Stimulated activated CD4-positive, alpha-beta T cell treated with anti-CD3 and anti-CD28 coated beads, Interleukin-1b, Interleukin-23, amount 100 ng/mL, for 4 hours (primary cell): ENCODE measurements at places on chromosomes 2 and 18.
A peak's percentile ranks its signal among the peaks of the same experiment; 100 is the strongest.

DNA sequence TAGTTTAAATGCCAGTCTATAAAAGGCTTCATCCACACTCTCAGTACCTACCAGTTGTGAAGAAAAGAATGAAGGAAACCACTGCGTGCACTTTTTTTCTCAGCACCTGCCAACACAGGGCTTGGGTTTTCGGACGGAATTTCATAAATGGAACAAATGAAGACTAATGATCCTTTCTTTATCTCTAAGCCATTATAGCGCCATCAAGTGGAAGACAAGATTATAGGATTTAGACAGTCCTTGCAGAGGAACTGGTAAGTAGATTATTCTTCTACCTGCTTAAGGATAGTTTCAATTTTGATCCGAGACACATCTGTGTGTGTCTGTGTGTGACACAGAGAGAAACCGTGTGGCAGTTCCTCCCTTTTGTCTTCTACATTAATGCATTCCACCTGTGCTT lies 245.6 kb downstream of the NRXN1 start:
- DNase-seq = no peak

- no peak for DNase-seq
These were observed 39.4 kb upstream of the ZNF804A start for GRCh38 chr2:184558713-184559464.

GRCh38 chr2:196390243-196391148 lies 219.1 kb upstream of the STK17B start:
- DNase-seq = no peak

DNA sequence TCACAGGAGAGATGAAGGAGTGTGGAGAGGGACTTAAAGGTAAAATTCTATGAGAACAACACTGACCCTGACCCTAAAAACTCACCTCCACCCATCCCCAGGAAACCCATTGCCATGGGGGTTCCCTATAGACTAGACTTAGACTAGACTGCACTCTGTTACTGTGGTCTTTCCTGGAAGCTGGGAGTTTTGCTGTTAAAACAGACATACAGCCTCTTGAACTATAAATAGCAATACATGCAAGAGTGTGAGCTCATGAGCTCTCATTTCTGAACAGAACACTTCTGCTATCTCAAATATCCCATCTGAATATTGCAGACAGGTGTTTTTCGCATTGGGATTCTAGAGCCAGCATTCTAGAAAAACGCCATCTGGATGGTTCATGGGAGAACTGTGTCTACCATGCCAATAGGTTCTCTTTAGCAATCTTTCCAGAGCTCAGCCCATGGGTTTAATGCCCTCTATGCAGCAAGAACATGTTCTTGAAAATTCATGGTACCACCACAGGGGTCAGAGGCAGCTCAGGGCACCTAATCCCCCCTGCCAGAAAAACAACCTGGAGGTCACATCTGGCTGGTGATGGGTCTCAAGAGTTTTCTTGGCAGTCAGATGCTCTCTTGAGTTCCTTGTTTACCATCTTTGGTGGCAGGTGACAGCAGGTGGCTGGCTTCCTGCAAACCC lies 51.9 kb downstream of the SLC14A2 start:
- no peak for DNase-seq

- peak; percentile 14 for DNase-seq
These were observed 65.8 kb upstream of the CABLES1 start for GRCh38 chr18:23069481-23069880.

- DNase-seq = no peak
These were observed 335.2 kb downstream of the KCNJ3 start for GRCh38 chr2:155033652-155034051.

DNA sequence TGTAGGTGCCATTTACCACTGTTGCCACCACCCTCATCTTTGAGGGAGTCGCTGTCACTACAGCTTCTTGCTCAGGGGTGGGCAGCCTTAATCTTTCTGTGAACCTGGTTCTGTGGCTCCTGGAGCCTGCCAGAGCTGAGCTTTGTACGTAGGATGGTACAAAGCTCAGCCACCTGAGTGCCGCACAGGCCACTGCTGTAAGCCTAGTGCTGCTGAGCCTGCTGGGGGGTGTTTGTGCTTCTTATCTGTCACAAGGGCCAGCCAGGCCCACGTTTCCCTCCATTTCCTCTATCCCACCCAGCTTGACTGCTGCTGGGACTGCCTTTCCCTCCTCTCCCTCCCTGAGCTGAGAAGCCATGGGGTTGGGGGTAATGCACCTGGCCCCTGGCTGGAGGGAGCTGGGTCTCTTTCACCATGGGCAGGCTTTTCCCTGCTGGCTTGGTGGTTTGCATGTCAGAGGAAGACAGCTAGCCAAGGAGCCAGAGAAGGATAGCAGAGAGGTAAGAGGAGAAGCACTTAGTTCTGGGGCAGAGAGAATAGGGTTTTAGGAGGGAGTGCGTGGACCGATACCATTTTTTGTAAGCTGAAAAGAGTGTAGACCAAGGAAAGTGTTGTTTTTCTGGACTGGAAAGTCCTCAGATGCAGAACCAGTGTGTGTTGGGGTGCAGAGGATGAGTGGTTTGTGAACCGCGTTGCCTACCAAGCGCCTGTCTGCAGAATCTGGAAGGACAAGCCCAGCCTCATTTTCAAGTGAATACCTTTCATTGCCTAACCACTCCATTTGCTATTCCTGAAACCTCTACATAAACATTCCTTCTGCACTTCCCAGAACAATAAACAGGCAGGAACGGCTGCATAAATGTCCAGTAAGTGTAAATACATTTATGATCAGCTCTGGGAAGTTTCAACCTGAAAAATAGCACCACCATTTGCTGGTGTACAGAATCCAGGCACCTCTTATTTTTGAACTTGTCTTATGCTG lies 45.1 kb upstream of the FHL2 start:
- no peak for DNase-seq

DNA sequence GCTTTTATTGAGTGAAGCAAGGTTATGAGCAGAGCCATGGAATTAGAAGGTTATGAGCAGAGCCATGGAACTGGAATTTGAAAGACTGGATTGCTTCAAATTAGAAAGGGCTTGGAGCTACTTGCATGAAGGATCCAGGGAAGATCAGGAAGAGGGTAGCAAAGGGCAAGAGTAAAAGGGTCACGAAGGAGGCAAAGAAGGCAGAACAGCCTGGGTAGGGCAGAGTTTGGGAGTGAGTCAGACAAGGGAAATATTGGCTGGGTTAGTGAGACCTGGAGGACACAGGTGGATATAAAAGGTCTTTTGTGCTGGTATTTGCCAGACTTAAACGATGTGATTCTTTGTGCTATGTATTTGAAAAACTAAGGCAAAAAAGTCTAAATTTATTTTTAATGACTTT lies 65.0 kb downstream of the SEMA4F start:
- DNase-seq = no peak

DNA sequence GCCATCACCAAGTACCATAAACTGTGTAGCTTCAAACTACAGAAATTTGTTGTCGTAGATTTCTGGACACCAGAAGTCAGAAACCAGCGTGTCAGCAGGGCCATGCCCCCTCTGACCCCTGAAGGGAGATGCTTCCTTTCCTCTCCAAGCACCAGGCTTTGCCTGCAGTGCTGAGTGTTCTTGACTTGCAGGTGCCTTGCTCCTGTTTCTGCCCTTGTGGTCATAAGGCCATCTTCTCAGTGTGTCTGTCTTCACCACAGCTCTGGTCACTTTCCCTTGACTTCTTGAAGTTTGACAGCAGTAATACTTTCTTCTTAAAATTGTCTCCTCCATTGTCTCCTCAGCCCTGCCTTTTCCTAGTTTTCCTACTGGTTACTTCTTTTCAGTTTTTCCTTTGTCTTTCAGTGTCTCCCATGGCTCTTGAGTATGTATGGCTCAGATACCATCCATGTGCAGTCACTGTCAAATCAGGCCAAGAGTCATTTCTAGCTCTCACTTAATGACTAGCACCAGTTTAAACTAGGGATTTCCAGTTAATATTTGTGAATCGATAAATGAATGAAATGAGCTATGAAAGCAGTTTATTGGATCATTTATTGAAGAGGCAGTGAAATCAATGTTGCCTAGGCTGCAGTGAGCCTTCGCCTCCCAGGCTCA lies 91.2 kb upstream of the RANBP2 start:
- DNase-seq = no peak
